Muscle of back (tissue), 13 donors: ENCODE measurements at places on chromosomes 1 and 21.

DNA sequence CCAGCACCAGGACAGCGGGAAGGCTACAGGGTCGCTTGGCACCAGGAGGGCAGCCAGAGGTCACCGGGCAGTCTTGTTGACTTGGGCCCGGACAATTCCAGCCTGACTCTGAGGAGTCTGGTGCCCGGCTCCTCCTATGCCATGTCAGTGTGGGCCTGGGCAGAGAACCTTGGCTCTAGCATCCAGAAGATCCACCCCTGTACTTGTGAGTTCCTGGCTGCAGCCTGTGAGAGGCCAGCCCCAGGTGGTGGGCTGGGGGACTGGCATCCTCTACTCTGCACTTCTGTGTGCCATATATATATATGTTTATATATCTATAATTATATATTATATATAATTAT lies 11.6 kb upstream of the PTPN7 start:
- no peak for DNase-seq

GRCh38 chr1:183632964-183633363 lies 2.6 kb downstream of the ARPC5 start:
- no peak for DNase-seq

GRCh38 chr1:246517391-246517790 lies 10.3 kb upstream of the SMYD3 start:
- DNase-seq: no peak

DNA sequence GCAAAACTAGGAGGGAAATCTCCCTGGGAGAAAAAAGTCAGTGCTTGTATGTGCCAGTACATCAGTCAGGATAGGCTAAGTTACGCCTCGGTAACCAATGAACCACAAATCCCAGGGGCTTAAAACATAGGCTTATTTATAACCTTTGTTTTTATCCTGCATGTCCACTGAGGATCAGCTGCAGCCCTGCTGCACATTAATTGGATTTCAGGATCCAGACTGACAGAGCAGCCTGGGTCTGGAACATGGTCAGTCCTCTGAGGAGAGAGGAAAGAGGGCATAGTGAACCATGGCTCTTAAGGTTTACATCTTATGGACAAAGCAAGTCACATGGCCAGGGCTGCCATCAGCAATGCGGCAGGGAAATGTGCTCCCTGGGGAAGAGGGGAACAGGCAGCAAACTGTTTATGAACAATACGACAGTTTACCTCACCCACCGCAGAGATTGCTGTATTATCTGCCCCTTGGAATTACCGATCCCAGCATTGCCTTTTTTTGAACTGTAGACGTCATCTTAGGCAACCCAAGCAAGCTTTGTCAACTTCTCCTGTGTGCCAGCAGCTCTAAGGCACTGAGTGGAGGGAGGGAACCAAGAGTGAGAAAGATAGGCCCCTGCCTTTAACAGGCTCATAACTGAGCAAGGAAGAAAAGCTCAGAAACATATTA lies 9.1 kb upstream of the SPRR4 start:
- no peak for DNase-seq

- DNase-seq: no peak
Measured at GRCh38 chr1:99758073-99758511, 8.3 kb downstream of the FRRS1 start.

- DNase-seq: no peak
Measured at GRCh38 chr1:116942344-116942743, 32.6 kb downstream of the PTGFRN start.

DNA sequence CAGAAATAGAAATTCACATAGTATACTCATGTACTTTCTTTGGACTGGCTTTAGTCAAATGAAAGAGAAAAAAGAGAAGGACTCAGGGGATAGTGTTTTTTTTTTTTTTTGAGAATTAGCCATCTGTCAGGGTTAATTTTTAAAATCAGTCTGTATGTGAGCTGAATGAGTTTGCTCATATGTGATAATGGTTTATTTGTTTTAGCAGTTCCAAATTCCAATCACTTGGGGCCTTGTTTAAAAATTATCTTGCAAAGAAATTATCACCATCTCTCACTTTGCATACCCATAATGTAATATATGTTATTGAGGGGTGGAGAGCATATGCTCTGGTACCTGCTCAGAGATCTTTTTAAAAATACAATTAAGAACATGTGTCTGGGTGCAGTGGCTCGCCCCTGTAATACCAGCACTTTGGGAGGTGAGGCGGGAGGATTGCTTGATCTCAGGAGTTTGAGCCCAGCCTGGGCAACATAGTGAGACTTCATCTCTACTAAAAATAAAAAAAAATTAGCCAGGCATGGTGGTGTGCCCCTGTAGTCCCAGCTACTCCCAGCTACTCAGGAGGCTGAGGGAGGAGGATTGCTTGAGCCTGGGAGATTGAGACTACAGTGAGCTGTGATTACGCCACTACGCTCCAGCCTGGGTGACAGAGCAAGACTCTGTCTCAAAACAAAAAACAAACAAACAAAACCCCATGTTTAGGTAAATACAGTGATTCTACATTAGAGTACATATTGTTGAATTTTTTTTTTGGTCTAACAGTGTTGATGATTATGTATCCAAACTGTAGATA lies 19.7 kb downstream of the GNAI3 start:
- DNase-seq: no peak

DNA sequence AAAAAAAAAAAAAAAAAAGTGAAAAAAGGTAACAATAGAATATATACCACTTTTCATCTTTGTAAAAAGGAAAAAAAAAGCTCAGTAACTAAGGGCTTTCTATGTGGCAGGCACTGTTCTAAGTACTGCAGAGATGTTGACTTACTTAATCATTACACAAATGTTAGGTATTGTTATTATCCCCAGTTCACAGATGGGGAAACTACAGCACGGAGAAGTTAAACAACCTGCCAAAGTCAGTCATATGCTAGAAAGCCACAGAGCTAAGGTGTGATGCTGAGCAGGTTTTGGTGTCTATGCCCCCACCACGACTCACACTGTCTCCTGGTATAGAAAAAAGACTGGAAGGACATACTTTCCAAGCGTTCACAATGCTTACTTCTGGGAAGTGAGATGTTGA lies 6.6 kb upstream of the PNRC2 start:
- no peak for DNase-seq

- DNase-seq: no peak
Measured at GRCh38 chr1:166700696-166701095, 138.6 kb upstream of the POGK start.

GRCh38 chr21:33839806-33840205 lies 75.8 kb downstream of the ATP5PO start:
- no peak for DNase-seq

GRCh38 chr1:156911577-156912298 lies 8.7 kb upstream of the LRRC71 start:
- no peak for DNase-seq

GRCh38 chr1:48576565-48576964 lies 104.6 kb upstream of the SPATA6 start:
- no peak for DNase-seq

DNA sequence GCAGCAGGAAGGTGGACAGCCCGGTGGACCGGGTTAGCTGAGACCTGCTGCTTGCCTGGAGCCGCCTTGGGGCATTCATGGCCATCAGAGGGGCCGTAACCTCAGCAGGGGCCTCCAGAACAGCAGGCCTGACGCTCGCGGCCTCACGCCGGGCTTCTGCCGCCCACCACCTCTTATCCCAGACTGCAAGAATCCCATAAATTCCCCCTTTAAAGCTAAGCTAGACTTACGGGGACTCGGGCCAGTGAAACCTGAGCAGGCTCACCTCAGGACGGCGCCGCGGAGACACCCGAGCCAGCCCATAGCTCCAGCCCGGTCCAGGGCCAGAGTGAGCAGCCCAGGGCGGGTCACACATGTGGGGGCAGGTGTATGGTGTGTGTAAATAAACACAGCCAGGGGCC lies 132.3 kb downstream of the GLIS1 start:
- DNase-seq: no peak

DNA sequence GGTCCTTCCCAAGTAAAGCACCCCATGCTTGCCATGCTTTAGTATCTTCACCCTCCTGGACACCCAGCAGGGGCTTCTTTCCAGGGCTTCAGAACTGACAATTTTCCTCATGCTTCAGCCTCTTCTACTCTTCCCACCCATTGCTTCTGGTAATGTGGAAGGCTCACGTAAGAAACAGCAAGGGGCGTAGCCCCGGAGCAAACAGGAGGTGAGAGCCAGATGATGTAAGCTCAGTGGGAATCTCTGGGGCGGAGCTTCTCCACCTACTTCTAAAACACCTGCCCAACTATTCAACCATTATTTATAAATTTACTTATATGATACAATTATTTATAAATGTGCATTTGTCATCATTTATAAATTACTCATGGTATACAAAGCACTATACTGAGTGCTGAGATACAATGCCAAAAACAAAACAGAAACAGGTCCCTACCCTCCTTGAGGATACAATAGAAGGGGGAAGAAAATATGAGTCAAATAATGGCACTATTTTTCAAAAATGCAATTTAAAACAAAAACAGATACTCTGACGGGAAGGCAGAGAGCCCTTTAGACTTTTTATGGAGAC lies 140.1 kb upstream of the CAMK1G start:
- no peak for DNase-seq

- peak; percentile 45 for DNase-seq
Measured at GRCh38 chr1:61742620-61743430, 545 bp downstream of the PATJ start.

DNA sequence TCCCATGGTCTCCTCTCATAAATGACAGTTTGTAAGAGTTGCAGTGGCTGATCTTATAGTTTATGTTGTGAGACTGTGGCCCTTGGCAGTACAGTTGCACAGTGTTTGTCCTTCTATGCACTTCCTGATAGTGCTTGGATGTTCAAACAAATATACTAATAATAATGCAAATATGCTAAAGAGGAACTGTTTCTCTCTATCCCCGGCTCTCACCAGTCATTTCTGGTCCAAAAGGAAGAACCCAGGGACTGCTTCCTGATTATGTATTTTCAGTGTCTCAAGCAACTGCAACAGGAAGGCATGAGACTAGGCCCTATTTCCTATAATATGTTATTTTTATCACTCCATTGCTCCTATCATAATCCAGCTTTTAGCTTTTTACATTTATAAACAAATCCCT lies 17.0 kb upstream of the SUCO start:
- peak; percentile 22 for DNase-seq

- DNase-seq: no peak
Measured at GRCh38 chr1:33649759-33650158, 177.3 kb downstream of the ZSCAN20 start.

GRCh38 chr1:24104854-24105253 lies 7.1 kb downstream of the MYOM3 start:
- no peak for DNase-seq

DNA sequence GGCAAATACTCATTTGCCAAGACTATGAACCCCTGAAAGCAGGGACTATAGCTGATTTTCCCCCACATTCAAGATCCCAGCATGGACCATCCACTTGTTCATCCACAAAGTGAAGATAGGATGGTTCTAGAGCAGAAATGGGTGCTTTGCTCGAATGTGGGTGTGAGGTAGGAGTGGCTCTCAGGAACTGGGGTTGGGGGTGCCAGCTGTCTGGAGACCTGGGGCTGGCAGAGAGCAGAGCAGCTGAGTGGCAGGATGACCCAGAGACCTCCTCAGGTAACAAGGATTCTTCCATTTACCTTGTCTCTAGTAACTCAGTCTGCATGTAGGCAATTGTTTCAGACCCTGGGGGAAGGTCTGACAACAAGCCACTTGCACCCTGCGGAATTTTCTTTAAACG lies 6.0 kb downstream of the S100A9 start:
- no peak for DNase-seq

DNA sequence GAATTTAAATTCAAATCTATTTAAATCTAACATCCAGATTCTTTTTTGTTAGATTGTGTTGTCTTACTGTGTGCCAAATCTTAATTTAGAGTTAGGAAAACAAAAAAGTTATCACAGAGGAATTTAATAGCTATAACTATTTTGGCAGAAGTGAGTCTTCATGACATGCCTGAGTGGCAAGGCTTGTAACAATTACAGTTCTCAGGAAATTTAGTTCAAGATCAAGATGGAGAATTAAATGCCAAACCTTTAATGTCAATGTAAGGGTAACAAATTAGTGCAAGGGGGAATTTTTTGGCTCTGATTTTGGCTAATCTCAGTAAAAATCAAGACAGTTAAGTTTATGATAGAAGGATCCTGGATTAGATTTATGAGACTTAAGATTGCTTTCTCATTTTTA lies 58.4 kb downstream of the GDAP2 start:
- DNase-seq: no peak

- DNase-seq: no peak
Measured at GRCh38 chr1:106846656-106847055, 209.8 kb upstream of the PRMT6 start.

GRCh38 chr1:119774746-119775490 lies 6.2 kb upstream of the HMGCS2 start:
- DNase-seq: no peak

- no peak for DNase-seq
Measured at GRCh38 chr1:105359457-105359856, 1609.8 kb downstream of the AMY1C start.

DNA sequence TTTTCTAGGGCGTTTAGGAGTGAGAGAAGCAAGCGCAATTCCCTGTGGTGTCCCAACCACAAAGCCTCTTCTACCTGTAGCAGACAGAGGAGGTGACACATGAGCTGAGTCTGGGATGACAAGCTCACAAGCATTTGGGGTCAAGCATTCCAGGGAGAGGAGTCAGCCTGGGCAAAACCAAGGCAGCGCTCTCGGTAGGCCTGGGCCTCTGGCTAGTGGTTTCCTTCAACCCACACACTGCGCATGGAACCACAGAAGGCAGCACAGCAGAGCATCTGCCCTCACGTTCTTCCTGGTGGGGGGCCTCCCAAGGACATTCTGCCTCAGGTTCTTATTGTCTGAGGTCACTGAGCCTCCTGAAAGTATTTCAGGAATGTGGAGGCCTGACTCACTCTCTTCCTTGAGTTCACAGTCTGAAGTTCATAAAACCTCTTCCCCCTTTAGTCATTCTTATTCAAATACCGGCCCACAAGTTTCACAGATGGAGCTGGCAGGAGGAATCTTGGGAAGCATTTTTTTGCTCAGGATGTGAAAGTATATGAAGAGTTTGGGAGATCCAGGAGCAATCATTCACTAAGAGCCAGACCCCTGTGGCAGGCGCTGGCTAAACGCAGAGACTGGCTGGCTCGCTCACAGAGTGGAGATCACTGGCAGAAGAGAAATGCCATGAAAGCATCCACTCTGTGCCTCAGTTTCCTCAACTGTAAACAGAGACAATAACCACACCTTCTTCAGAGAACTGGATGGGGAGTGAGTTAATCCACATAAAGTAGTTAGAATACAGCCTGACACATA lies 26.8 kb downstream of the CCN1 start:
- peak; percentile 99 for DNase-seq

DNA sequence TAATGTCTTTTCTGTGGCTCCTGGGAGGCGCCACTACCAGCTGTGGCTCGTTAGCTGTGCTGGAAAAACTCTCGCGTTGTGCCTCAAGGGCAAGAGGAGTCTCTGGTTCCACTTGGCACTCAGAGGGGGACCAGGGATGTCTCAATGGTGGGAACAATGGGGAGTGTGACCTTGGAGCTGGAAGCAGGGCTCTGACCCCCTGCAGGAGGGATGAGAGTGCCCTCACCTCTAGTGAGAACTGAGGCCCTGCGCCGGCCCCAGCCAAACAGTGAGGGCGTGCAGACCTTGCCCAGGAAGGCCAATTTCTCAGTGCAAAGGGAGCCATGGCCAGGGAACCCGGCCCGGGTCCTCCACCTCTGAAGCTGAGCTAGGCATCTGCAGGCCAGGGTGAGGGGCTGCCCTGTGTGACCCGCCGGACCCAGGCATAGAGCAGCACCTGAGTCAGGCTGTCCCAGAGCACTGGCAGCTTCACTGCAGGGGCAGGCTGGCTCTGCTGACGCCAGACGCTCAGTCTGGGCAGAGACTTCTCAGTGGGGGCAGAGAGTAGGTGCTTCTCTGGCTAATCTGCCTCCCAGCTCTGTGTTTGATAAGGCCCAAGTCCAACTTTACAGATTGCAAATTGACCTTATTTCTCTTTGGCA lies 1.8 kb downstream of the RD3 start:
- no peak for DNase-seq

- no peak for DNase-seq
Measured at GRCh38 chr1:173661763-173662162, 7.9 kb downstream of the ANKRD45 start.
